ENCODE measurements at places on chromosomes 2 and 18.

GRCh38 chr2:209323738-209324137, 100.1 kb upstream of the MAP2 start:
- no peak for DNase-seq

DNA sequence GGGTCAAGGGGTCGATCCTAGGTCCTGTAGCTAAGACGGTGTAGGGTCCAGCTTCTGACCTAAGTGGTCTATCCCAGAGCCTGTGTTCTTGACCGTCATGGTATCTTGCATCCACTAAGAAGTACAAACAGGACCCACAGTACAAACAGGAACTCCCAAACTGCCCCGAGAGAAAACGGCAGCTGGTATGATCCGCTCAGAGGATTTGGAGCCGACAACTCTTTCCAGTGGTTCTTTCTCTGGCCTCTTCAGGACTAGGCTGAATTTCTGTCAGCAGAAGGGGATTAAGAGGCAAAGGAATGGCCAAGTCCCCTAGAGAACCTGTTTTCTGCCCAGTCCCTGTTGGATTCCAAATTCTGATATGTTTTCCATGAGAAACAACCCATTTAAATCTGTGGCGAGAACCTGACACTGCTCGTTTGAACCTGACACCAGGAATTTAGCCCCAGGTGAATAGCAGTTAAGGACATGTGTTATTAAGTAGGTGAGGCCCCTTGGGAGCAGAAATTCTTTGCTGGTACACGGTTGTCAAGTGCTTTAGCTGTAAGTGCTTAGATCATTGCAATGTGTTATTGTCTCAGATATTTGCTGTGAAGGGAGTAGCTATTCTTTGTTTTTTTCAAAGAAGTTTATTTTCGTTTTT, 50.5 kb upstream of the TXNDC2 start:
- DNase-seq: no peak

DNA sequence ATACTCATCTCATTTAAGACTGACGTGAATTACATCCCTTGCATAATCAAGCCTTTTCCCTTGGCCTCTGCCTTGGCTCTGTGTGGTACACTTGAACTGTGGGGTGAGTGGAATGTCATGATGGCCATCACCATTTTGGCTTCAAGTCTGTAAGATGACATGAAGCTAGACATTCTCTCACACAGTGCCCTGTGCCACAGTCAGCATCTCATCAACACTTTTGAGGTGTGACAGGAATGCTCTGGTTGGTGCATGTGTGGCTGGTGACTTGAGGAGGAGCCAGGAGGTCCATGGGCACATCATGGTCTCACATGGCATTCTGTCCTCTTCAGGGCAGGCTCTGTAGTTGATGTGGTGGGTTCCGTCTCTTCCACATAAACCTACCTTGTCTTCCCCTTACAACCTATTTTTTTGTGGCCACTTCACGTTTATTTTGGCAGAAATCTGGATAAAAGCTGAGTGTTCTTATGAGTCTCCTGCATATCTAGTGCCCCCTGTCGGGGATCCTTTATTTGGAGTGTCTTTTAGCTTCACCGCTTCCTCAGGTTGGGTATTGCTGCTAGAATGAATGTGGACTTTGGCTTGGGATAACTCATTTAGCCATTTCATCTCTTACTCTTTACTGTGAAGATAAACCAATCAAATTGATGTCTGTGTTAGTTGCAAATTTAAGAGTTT, 28.1 kb downstream of the MAP4K4 start:
- no peak for DNase-seq

GRCh38 chr2:236872981-236873380, 212.7 kb upstream of the COPS8 start:
- DNase-seq: no peak

DNA sequence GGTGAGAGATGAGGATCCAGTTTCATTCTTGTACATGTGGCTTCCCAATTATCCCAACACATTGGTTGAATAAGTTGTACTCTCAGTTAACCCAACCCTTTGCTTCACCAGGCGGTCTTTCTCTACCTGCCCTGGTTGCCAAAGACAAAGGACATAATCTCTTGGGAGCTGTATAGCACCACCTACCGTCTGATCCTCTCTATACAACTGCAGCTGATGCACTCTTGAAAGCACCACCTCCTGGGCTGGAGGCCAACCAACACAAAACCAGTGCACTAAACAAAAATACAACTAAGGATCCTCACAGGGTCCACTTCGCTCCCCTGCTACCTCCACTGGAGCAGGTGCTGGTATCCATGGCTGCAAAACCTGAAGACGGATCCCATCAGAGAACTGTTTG, 473.6 kb upstream of the NRXN1 start:
- DNase-seq: no peak

DNA sequence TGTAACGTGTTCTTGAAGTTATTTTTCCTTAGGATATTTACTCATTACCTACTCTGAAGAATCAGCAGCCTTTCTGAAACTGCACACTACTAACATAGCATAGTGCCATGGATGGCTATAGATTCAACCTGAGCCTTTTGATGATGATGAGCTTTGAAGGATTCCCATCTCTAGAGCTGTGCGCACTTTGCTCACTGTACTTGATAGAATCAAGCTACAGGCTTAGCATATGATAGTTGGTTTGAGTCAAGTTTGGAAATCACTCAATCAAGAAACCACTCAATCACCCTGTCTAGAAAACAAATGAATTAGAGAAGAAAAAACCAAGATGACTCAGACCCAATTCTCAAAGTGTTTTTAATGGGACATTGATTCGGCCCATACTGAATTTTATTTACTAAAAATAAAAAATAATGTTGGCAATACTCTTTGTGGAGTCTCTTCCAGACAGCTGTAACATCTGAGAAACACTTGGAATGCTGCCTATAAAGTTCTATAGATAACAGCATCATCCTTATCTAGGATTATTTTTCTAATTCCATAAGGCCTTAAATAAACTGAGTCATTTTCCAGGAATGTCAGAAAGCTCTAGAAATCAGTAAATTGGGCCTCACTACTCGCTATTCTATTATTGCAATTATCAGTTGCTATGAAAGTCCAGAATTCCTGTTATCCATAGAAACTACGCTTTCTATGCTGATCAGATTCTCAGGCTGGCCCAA, 259.0 kb upstream of the ERBB4 start:
- no peak for DNase-seq

- DNase-seq: no peak
Observed at GRCh38 chr2:162111958-162112850, 38.2 kb upstream of the DPP4 start.

GRCh38 chr2:168237741-168238140, 9.7 kb downstream of the STK39 start:
- DNase-seq: no peak

- DNase-seq: no peak
Observed at GRCh38 chr2:17460371-17461086, 57.7 kb downstream of the RAD51AP2 start.

DNA sequence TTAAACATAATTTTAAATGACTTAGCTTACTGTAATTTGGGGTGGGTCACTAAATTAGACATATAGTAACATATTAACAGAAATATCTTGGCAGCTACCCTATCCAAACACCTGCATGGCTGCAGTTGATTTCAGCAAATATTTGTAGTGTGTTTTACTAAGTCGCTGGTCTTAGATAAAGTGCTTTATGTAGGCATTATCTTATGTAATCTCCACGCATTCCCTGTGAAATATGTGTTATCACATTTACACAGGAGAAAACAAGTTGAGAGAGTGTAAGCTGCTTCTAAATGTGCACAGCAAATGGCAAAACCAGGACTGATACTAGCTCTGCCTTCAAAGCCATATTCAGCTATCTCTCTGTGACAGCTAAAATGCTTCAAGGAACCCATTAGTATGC, 72.0 kb downstream of the NYAP2 start:
- no peak for DNase-seq

GRCh38 chr2:7456762-7457161, 539.5 kb downstream of the RNF144A start:
- no peak for DNase-seq

- no peak for DNase-seq
Observed at GRCh38 chr2:239328351-239329191, 72.2 kb downstream of the HDAC4 start.

DNA sequence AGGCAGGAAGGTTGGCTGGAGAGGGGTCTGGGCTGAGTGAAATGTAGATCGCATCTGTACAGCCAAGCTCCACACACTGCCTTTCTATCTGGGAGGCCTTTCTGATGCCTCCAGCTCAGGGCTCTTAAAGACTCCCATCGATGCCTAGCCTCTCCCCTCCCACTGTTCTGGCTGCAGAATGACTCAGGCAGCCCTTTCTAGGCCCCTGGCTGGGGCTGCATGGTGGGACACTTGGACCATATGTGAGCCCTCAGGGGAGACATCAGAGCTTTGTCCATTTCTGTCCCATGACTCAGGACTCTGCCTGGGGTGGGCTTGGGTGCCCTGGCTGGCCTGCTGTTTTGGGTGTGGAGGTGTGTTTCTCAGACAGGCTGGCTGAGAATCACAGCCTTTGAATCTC, 101.3 kb downstream of the CELF4 start:
- DNase-seq: no peak

GRCh38 chr2:209381091-209381490, 42.8 kb upstream of the MAP2 start:
- DNase-seq: no peak

GRCh38 chr2:69584127-69584889, 59.2 kb downstream of the AAK1 start:
- DNase-seq: no peak

DNA sequence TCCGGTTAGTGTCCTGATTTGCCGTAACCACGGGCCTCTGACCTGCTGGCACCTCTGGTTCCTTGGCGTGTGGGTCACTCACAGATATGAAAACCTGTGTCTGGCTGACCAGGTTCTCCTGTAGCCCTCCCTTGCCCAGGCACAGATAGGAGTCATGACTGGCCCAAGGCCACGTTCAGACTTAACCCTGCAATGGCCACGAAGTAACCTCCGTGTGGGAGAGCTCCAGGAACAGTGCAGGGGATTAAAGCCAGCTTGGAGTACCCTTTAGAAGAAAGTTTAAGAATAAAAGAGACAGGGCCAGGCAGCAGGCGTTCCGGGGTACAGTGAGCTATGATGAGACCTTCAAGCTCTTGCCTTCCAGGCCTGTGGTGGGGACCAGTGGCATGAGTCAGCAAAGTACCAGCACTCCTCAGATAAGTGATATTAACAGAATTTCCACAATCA, 25.5 kb downstream of the CENPO start:
- no peak for DNase-seq

- DNase-seq: no peak
Observed at GRCh38 chr2:180553094-180553715, 427.2 kb upstream of the UBE2E3 start.

GRCh38 chr2:138919120-138919747, 139.0 kb upstream of the NXPH2 start:
- no peak for DNase-seq

- no peak for DNase-seq
Observed at GRCh38 chr2:170817093-170818035, 677 bp downstream of the GAD1 start.

DNA sequence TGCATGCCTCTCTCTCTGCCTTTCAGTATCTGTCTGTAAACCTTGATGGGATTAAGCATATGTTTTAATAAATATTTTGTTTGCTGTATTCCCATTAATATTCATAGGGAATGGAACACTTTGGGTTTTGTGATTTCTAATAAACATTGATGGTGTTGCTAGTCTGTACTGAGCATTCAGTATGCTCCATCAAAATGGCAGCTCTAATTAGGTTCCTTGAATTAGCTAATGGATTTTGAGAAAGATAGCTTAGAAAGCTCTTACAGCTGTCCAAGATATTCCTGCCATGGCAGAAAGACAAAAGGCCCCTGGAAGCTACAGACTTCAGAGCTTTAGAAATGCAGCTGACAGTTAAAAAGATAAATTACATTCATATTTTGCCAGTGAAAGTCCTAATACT, 199.2 kb upstream of the NRP2 start:
- no peak for DNase-seq

DNA sequence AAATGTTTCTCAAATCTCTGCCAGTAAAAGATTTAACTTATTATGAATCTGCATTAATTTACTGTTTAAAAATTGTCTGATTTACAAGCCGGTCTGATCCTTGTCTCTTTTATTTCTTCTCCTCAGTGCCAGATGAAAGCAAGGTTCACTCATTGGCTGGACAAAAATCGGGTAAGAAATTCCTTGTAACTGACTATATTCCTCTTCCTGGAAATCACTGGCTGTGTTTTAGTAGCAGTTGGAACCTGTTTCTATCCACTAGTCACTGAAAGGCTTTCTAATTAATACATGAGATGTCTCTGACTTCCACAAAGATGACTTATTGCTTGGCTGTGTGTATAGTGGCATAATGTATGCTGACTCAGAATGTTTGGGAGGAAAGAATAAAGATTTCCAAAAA, 436.6 kb upstream of the NRP2 start:
- no peak for DNase-seq

GRCh38 chr18:78571831-78572347, 407.7 kb upstream of the SALL3 start:
- no peak for DNase-seq

DNA sequence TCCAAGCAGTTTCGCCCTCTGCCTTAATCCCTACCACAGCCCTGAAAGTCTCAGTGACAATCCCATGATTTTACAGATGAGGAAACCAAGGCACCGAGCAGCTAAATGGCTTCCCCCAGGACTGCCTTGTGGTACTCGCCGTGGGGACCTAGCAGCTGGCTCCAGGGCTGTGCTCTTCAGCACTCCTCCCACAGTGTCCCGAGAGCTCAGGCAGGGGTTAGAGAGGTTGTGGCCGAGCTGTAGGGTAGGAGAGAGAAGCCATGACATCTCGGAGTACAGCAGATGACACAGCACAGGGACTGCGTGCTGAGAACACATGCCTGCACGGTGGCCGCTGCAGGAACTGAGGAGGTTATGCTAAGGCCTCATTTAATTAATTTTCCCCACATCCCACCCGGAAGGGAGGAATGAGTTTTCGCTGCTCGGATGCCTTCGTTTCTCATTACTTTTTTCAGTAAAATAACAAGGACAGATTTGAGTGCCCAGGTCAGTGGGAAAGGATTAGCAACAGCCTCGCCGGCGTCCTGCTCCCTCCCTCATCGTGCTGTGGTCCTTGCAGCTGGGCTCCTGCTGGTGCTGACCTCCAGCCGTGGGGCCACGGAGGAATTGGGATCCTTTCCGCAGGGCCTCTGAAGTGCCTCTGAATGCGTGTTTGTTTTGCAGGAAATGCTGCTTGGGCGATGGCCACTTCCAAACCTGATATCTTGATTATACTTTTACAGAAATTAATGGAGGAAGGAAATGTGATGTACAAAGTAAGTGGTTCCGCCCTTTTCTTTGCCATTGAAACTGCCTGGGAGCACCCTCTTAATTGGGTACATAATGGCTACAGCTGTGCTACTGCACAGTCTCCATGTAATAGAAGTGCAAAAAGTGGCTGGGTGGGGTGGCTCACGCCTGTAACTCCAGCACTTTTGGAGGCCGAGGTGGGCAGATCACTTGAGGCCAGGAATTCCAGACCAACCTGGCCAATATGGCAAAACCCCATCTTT, 61.2 kb downstream of the WDSUB1 start:
- DNase-seq: no peak
